Hematopoietic multipotent progenitor cell treated with erythropoietin and hydrocortisone succinate and interleukin-3 and kit ligand, for 15 days (in vitro differentiated cells): ENCODE measurements at places on chromosomes 13 and 19.

DNA sequence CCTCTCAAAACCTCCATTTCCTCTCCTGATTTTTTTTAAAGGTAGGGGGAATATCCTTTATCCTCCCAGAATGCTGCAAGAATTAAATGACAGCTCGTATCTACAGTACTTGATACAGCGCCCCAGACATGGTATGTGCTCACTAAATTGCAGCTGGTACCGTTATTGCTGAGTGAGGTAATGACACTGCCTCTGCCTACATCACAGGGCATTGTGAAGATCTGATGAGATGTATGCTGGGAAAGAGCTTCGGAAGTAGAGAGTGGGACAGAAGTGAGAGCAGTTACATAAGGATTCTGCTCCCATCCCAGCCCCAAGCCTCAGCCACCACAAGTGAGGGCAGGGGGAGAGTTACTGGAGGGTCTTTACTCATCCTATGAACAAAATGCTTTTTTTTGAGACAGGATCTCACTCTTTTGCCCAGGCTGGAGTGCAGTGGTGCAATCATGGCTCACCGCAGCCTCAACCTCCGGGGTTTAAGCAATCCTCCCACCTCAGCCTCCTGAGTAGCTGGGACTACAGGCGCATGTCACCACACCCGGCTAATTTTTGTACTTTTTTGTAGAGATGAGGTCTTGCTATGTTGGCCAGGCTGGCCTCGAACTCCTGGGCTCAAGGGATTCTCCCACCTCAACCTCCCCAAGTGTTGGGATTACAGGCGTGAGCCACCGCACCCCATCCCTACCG is 1.7 kb upstream of the FKRP start:
- DNase-seq = no peak

DNA sequence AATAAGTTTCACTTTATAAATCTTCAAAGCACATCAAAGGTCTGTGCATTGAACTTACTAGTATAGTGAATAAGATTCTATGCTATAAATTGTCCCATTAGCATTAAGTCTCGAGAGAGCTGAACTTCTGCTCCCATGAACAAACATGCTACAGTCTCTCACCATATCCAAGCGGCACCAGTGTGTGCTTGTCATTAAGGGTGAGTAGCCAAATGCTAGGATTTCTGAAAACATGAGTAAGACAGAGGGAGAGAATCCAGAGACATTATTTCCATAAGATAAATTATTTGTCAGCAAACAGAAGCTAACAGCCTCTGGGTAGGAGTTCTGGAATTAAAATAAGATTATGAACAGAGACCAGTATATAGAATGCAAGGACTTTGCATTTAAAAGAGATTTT is 2882.5 kb downstream of the PCDH9 start:
- DNase-seq = no peak

DNA sequence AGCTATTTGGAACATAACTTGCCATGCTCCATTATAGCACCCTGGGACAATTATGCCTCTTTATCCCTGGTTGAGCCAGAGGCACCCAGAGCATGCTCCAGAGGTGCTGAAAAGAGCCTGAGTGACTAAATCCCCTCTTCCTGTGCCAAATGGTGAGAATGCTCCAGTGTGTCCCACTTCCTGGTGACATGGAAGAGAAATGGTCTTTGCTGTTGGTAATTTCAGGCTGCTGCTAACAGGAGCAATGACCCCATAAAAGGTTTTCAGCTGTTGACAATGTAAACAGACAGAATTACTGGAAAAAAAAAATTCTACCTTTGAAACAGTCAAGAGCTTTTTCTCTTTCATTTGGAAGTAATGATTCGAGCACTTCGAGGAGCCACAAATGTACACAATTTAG is 341.8 kb downstream of the FGF9 start:
- DNase-seq = no peak

DNA sequence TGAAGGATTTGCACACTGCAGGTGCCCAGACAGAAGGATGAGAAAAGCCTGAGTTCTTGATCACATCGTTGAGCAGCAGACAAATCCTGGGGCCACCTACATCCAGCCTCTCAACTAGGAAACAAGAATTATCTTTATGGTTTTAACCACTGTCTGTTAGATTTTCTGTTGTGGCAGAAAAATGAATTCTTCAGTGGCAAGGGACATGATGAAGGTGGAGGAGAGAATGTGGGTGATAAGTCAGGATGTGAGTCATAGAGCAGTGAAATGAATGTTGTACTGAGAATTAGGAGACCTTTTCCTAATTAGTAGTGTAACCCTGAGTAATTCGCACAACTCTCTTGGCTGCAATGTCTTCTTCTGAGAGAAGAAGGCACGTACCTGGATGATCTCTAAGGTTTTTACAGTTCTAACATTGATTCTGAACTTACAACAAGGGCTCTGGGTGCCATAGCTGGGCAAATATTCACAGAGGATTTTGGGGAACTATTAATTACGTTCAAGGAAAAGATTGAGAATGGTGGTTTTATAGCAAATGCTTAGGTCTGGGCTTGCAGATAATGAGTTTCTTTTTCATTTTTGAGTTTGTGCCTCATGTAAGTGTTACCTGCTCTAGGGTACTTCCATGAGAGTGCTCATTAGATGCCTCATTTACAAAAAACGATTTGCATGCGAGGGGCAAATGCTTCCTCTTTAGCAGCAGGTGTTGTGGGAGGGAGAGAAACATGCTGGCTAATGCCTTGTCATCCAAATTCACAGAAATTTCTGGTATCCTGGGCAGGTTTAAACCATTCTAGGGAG is 111.0 kb upstream of the KL start:
- DNase-seq = no peak

DNA sequence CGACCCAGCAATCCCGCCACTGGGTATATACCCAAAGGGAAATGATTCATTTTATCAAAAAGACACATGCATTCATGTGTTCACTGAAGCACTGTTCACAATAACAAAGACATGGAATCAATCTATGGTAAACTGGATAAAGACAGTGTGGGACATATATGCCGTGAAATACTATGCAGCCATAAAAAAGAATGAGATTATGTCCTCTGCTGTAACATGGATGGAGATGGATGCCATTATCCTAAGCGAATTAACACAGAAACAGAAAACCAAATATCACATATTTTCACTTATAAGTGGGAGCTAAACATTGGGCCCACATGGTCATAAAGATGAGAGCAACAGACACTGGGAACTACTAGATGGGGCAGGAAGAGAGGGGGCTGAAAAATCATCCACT is 345.0 kb downstream of the UQCRFS1 start:
- DNase-seq = no peak

- DNase-seq = no peak
Observed at GRCh38 chr13:85525411-85525810, 273.8 kb downstream of the SLITRK6 start.

GRCh38 chr13:111937777-111938311 is 129.1 kb upstream of the SOX1 start:
- no peak for DNase-seq

- peak; percentile 82 for DNase-seq
Observed at GRCh38 chr19:18519962-18520847, 1.7 kb downstream of the ELL start.

- DNase-seq = peak; percentile 12
Observed at GRCh38 chr13:40776681-40777165, 5.7 kb upstream of the MRPS31 start.

DNA sequence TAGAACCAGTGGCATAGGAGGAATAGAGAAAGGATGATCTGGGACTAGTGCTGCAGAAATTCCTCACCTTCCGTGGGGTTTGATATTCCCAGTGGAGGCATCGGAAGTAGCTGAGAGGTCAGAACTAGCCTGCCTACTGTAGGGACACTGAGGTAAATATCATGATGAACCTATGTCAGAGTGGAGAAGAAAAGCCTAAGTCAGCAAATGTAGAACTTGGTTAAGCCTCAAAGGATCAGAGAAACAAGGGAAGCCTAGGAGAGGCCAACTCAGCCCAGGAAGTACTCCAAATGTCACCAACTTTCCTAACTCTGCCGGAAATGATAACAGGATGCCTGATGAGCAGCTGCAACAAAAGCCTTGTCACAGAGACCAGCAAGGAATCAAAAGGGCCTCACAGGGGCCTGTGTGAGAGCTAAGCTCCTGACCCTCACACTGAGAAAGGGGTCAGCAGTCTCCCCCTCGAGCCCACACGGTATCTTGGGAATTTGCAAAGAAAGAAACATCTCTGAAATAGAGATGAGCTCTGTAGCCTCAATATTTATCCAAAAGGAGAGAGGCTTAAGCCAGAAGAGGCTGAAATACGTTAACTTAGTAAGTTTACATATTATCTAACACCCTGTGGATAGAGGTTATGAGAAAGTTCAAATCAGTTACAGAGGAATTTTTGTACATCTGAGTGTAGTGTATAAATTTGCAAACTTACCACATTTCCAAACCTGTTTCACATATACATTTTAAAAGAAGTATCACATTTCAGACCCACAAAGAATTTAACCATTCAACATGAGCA is 1064.3 kb downstream of the DIAPH3 start:
- DNase-seq = no peak

DNA sequence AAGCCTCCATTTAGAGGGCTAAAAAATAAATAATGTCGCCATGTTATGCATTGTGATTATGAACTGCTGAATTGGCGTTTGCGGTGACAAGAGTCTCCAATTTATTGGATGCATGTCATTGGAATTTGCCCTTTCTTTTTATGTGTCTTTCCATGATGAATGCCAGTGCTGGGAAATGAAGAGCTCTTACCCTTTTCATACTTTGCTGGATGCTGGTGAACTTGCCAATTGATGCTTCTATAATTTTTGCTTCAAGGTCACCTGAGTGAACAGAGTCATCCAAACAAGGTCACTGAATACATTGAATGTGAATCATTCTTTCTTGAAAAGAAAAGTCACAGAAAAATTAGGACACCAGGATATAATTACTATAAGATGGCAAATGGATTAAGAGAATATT is 348.2 kb downstream of the OXGR1 start:
- DNase-seq = no peak

DNA sequence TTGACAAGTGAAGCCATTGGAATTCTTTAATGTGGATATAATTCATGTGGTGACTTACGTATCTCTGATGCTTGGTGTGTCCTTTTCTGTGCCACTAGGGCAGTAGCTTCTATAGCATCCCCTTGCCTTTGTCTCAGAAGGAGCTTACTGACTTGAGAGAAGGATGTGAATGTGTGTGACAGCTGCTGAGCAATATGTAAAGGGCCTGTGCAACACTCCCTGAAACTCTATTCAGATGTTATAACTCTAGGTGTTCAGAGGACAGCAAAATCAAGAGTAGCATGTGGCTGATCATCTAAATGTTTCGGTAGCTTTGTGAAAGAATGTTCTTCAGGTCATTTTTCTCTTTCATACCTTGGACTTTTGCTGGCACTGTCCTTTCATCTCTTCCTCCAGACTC is 189.5 kb downstream of the LMO7 start:
- no peak for DNase-seq

- no peak for DNase-seq
Observed at GRCh38 chr19:47310819-47311218, 1.2 kb downstream of the C5AR1 start.

DNA sequence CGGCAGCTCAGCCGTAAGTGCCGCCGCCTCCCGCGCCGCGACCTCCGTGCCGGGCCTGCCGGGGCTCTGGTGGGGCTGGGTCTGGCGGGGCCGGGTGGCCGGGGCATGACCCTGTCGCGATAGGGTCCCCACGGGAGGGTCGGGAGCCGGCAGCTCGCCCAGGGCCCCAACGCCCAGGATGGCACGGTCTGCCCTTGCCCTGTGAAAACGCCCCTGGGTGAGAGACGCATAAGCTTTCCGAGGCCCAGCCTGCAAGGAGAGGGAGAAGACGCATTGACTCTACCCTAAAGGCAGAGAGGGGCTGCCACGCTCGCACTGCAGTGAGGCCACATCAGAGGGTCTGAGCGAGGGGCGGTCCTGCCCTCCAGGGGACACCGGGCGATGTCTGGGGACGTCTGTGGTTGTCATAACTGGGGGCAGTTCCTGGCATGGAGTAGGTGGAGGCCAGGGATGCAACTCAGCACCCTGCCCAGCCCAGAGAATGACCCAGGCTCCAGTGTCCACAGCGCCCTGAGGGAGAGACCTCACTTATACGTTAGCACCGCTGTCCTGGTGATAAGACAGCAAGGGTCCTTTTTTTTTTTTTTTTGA is 539 bp downstream of the ZNF554 start:
- no peak for DNase-seq

DNA sequence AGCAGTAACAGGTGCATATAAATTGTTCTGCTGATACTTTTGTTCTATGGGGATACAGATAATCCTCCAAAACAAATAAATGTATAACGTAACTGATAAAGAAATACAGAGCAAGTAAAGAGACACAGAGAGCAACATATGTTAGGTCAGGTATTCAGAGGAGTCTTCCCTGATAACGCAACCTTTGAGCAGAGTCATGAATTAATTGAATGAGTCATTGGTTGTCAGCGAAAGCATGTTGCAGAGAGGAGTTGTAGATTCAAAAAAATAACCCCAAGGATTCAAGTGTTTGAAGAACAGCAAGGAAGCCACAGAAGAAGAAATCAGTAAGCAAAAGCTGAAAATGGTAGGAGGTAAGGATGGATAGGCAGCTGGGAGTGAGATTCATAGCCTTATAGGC is 245.2 kb downstream of the TBC1D4 start:
- DNase-seq = no peak

DNA sequence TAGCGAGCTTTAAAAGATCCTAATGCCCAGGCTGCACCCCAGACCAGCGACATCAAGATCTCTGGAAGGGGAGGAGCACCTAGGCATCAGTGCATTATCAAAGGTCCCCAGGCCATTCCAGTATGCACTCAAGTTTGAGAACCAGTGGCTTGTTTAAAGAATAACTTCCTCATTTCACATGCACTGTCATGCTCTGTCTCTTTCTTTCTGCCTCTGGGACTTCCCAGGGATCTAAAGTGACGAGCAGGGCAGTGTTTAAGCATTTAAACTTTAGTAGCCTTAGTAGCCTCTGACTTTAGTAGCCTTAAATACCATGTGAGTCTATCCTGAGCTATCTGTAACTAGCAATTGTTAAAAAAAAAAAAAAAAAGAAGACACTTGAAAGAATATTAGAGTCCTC is 8.9 kb upstream of the FARP1 start:
- DNase-seq = no peak
